Esophagus squamous epithelium (tissue), 5 donors: ENCODE measurements at places on chromosomes 2 and 18.

GRCh38 chr18:6737833-6738232, 8.3 kb downstream of the ARHGAP28 start:
- DNase-seq = no peak

DNA sequence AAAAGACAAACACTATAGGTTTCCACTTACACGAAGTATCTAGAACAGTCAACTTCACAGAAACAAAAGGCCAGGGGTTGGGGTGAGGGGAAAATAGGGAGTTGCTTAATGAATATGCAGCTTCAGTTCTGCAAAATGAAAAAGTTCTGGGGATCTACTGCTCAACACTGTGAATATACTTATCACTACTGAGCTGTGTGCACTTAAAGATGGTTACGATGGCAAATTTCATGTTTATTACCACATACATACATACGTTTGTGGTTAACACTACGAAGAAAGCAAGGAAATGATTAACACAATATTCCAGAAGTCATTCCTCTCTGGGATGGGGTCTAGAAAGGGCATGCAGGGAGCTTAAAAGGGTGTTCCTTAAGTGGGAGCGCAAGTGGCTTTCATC, 19.3 kb downstream of the MBOAT2 start:
- no peak for DNase-seq

- DNase-seq = no peak
Measured at GRCh38 chr18:76380791-76381405, 114.1 kb downstream of the ZNF516 start.

DNA sequence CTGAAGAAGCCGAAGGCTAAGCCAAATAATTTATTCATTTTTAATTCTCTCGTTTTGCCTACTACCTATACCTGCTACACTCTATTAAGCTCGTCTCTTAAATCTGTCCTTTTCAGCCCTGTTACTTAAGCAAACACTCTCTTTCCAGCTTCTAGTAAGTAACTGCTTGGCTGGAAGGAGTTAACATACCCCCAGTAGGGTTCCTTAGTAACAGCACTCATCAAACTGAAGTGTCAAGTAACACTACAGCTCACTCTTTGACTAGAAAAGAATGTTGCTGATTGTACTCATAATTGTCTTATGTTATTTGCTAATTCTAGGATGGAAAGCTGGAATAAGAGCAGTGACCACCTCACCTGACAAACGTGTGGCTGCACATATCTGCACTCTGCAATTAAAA, 120.0 kb upstream of the SCN7A start:
- DNase-seq = no peak

DNA sequence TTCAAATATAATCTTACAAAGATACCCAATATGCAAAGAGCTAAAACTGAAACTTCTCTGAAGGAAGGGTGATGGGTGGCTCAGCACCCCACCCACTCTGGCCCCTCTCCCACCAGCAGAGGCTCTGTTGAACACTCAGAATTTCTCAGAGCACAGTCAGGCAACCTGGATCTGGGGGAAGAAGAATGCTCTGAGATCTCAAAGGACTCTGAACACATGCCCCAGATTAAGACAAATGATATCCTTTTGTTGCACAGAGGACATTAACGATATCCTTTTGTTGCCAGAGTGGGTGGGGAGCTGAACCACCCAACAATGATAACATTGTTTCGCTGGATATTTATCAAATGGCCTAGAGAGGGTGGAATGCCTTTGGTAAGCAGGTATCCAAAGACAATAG, 104.8 kb downstream of the LBH start:
- no peak for DNase-seq

GRCh38 chr2:152718076-152718908, at the start of gene ARL6IP6:
Gene ARL6IP6 (plus strand): TSS chr2:152718620. CDS start chr2:152718625, 5 bp downstream.
- peak; percentile 77 for DNase-seq

GRCh38 chr2:23393722-23394121, 8.7 kb downstream of the KLHL29 start:
- DNase-seq = no peak
